ENCODE measurements at places on chromosomes 11 and 22. TPM values are rescaled to one million over a fixed set of nuclear protein-coding genes. Genes with fewer than 3 reads are reported as not detected.

DNA sequence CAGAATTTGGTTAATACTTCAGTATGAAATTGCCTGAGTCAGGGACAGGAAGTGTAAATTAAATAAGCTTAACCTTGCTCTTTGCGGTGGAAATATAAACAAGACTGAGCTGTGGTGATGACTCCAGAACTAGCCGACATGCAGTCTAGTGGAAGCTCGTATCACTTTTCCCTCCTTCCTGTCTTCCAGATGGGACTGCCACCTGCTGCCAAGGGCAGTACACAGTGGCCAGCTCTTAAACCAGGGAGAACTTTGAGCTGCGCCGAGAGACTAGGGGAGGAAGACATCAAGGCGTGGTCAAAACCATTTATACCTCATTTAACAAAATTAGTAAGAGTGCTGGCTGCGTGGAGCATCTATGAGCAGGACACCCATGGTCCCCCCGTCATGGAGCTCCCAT is 31.3 kb upstream of the CTTN start:
- H3K27ac ChIP-seq, result no peak overlapping the region
- H3K27me3 ChIP-seq, result no peaks in the 10 kb centered on the region
- no peak for DNase-seq
- H3K4me1 ChIP-seq, result peaks cover 7% of the 10 kb centered on the region
- peaks cover 17% of the 10 kb centered on the region for H3K36me3 ChIP-seq

GRCh38 chr22:25930083-25930482 is 188.1 kb downstream of the MYO18B start:
- no peaks in the 10 kb centered on the region for H3K36me3 ChIP-seq
- H3K4me3 ChIP-seq, result no peak overlapping the region
- no peak overlapping the region for H3K27ac ChIP-seq
- H3K4me1 ChIP-seq, result no peaks in the 10 kb centered on the region
- DNase-seq, result no peak

DNA sequence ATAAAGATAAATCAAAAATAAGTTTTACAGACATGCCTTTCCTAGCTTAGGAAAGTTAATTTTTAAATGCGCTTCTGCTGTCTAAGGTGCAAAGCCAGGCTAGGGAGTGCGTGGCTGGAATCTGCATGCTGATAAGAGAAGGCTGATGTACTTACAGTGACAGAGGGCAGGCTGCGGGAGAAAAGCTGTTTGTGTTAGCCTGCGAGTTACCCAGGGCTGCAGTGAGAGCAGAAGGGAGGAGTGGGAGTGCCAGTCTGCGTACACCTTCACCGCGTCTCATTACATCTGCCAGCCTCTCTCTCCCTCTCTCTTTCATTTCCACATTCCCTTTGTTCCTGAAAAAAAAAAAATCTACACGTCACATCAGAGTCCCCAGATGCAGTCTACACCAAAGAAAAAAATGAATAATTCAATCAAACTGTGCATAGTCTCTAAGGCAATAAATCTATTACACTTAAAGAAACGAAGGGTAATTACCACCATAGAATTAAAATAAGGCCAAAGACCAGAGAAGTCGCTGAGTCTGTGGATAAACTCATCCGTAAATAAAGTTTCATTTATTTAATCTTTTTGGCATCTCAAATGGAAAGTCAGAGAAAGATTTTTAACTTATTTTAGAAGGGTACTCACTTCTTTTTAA is 126.4 kb upstream of the C11orf58 start:
- no peak overlapping the region for H3K27ac ChIP-seq
- DNase-seq, result no peak
- H3K4me1 ChIP-seq, result no peaks in the 10 kb centered on the region
- no peak overlapping the region for H3K4me3 ChIP-seq

- H3K4me3 ChIP-seq, result no peak overlapping the region
- no peak overlapping the region for H3K27ac ChIP-seq
- H3K36me3 ChIP-seq, result no peaks in the 10 kb centered on the region
- no peaks in the 10 kb centered on the region for H3K27me3 ChIP-seq
- H3K4me1 ChIP-seq, result no peaks in the 10 kb centered on the region
- no peak for DNase-seq
Measured at GRCh38 chr11:36427876-36428275, 82.2 kb downstream of the TRAF6 start.

GRCh38 chr22:46069521-46070214 is 80.7 kb upstream of the PPARA start:
- peak overlapping the region; percentile 64 for H3K4me3 ChIP-seq
- H3K27ac ChIP-seq, result peak overlapping the region; percentile 85
- H3K4me1 ChIP-seq, result peaks cover 26% of the 10 kb centered on the region
- no peaks in the 10 kb centered on the region for H3K27me3 ChIP-seq

DNA sequence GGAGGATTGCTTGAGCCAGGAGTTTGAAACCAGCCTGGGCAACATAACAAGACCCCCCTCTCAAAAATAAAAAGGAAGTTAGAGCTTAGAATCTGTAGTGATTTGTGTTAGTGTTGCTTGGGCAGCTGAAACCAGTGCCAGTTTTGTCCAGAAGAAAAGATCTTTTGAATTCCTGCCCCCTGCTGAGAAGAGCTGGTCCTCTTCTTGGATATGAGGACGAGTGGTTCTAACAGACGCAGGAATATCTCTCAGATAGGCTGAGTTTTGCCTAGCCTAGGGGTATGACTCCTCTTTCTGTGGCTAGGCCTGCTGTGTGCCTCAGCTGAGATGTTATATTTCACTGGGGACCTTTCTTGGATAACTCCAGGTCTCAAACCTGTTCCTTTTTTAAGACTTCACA is 102.8 kb downstream of the STIM1 start:
- no peak overlapping the region for H3K4me3 ChIP-seq
- H3K27ac ChIP-seq, result no peak overlapping the region
- H3K36me3 ChIP-seq, result no peaks in the 10 kb centered on the region
- peaks cover 39% of the 10 kb centered on the region for H3K4me1 ChIP-seq
- H3K27me3 ChIP-seq, result no peaks in the 10 kb centered on the region
- DNase-seq, result no peak

- no peaks in the 10 kb centered on the region for H3K4me1 ChIP-seq
- H3K27ac ChIP-seq, result no peak overlapping the region
- no peak overlapping the region for H3K4me3 ChIP-seq
- H3K36me3 ChIP-seq, result no peaks in the 10 kb centered on the region
- no peaks in the 10 kb centered on the region for H3K27me3 ChIP-seq
Measured at GRCh38 chr11:8222820-8223512, 40.7 kb downstream of the LMO1 start.

- no peak for DNase-seq
- H3K27ac ChIP-seq, result no peak overlapping the region
- H3K4me3 ChIP-seq, result no peak overlapping the region
- H3K4me1 ChIP-seq, result no peaks in the 10 kb centered on the region
- H3K36me3 ChIP-seq, result no peaks in the 10 kb centered on the region
Measured at GRCh38 chr11:96484361-96484760, 94.5 kb downstream of the JRKL start.

DNA sequence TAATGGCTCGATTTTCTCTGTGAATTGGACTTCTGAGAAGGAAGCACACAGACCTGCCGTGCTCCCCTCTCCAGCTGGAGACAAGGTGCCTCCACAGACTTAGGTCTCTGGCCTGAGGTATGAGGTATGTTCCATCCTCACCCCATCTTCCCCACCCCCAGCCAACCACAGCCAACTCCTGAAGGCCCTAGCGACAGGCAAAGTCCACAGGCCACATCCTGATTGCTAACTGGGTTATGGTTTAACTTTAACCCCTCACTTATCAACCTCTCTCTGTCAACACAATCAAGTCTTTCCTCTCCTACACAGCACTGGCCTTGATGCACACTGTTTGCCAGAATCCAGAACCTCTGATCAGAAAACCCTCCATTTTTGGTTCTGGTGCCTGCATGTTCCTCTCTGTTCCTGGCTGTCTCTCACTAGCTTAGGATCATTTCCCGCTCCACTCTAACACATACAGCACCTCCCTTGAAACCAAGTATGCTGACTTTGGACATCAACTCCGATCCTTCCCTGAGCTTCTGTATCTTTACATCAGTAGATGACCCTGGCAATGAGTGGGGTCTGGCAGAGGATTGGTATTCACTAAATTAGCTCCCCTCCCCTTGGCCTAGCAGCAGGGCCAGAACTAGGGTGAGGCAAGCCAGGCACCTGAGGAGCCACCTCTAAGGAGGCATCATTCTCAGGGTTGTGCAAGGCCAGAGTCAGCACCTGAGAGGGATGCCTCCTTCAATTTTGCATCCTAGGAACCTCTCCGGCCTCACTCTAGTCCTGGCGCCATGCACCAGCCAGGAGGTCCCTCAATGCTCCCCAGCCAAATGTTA is 22.0 kb downstream of the JAML start:
- DNase-seq, result peak; percentile 67
- H3K4me1 ChIP-seq, result peaks cover 74% of the 10 kb centered on the region
- H3K27ac ChIP-seq, result peak overlapping the region; percentile 9
- peaks cover 25% of the 10 kb centered on the region for H3K36me3 ChIP-seq
- peak overlapping the region; percentile 19 for H3K4me3 ChIP-seq

DNA sequence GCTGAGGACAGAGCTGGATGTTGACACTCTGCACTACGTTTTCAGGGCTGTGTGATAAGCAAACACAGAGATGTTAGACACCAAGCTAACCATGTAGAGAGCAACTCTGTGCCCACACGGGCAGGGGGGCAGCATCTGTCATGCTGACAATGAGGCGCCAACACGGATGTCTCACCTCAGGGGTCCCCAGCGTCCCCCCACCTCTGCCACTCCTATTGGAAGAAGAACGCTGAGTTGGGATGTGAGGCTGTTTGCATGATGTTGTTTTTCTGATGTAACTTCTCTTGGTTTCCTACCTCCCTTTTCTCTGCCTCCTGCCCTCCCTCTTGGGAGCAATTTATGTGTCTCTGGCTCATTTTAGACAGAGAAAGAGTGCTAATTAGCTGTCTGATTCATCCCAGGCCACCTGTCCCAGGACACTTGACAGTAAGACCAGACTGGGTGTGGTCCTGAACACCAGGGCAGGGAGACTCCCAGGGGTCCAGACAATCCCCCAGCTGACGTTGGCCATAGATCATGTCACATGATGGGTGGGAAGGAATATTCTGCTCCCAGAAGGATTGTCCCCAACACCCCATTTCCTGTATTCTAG is 89.2 kb upstream of the NCAM1 start:
- no peaks in the 10 kb centered on the region for H3K36me3 ChIP-seq
- no peak overlapping the region for H3K27ac ChIP-seq
- DNase-seq, result no peak
- H3K4me1 ChIP-seq, result no peaks in the 10 kb centered on the region
- no peak overlapping the region for H3K4me3 ChIP-seq

DNA sequence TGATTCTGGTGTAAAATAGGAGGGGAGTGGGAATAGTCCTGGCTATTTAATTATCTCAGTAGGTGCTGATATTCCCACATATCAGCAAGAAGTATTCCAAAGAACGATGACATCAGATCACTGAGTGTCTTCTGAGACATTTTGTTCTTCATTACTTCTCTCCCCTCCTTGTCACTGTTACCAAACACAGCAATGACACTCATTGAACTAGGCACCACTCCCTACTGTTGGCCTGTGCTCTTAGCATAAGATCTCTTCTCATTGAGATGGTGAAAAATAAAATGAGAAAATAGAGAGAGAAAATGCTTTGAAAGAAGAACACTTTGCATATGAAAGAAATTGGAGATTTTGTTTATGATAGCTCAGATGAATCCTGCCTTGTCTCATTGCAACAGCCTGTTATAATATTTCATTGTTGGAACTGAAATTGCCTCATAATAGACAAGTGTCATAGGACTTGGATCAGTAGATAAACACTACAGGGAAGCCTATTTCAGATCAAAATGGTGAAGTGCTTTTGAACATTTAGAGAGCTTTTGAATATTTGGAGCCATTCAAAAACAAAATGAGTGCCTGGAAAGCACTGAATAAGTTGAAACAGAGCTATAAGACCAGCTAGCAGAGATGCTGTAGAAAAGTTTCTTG is 11.3 kb upstream of the ETS1 start:
- no peak overlapping the region for H3K27ac ChIP-seq
- peaks cover 10% of the 10 kb centered on the region for H3K4me1 ChIP-seq
- H3K4me3 ChIP-seq, result no peak overlapping the region
- no peaks in the 10 kb centered on the region for H3K27me3 ChIP-seq

- peaks cover 15% of the 10 kb centered on the region for H3K4me1 ChIP-seq
- H3K27ac ChIP-seq, result no peak overlapping the region
- DNase-seq, result no peak
- H3K36me3 ChIP-seq, result no peaks in the 10 kb centered on the region
Measured at GRCh38 chr11:2533587-2534133, 88.9 kb downstream of the KCNQ1 start.

GRCh38 chr11:72418834-72419560 is 15.3 kb downstream of the CLPB start:
- no peak overlapping the region for H3K27ac ChIP-seq
- H3K4me1 ChIP-seq, result peaks cover 12% of the 10 kb centered on the region
- no peak for DNase-seq

DNA sequence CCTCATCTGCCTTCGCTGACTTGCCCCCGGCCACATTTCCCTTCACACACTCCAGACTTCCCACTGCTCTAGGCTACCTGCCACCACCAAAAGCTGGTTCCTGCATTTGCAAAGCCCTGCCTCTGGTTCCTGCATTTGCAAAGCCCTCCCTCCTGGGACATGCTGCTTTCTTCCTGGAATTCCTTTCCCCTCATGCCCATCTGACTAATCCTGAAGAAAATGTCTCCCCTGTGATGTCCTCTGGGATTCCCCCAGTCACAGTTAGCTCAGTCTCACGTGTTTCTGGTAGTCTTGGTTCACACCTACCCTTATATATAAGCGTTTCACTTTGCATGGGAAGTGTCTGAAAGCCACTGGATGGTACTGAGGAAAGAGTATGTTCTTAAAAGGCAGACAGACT is 206.9 kb downstream of the DBX1 start:
- H3K4me3 ChIP-seq, result no peak overlapping the region
- no peak overlapping the region for H3K27ac ChIP-seq
- DNase-seq, result no peak
- no peaks in the 10 kb centered on the region for H3K4me1 ChIP-seq
- no peaks in the 10 kb centered on the region for H3K36me3 ChIP-seq
- H3K27me3 ChIP-seq, result no peaks in the 10 kb centered on the region

The ANO1 gene
- total RNA-seq, result not detected

The MAP6 gene
- total RNA-seq, result not detected

The XKR3 gene
- total RNA-seq, result not detected

The INPPL1 gene
- total RNA-seq, result 182 TPM

The PDE2A gene
- 1.7 TPM for total RNA-seq

The ZBTB44 gene
- total RNA-seq, result 45.3 TPM

The FUT4 gene
- total RNA-seq, result 5.6 TPM

The DAGLA gene
- total RNA-seq, result 0.35 TPM

The RBM14 gene
- total RNA-seq, result 188 TPM

The OR11H1 gene
- total RNA-seq, result not detected

The E2F8 gene
- total RNA-seq, result not detected

Data from naive thymus-derived CD4-positive, alpha-beta T cell (primary cell).